ENCODE measurements at places on chromosomes 12 and 14. TPM values are rescaled to one million over a fixed set of nuclear protein-coding genes. Genes with fewer than 3 reads are reported as not detected.

GRCh38 chr14:90831821-90832220 is 15.6 kb upstream of the TTC7B start:
- H3K27me3 ChIP-seq = peaks cover 23% of the 10 kb centered on the region
- 0 out of 2 replicates have a peak, but pooled peaks cover 4% of the 10 kb centered on the region for H3K4me1 ChIP-seq
- H3K36me3 ChIP-seq = no peaks in the 10 kb centered on the region
- H3K27ac ChIP-seq = no peak overlapping the region
- no peak for DNase-seq

- H3K4me3 ChIP-seq = no peak overlapping the region
- no peak overlapping the region for H3K27ac ChIP-seq
- H3K27me3 ChIP-seq = no peaks in the 10 kb centered on the region
- H3K4me1 ChIP-seq = peaks cover 16% of the 10 kb centered on the region
- H3K36me3 ChIP-seq = peaks cover 17% of the 10 kb centered on the region
Observed at GRCh38 chr12:76860256-76860655, 18.6 kb downstream of the CSRP2 start.

DNA sequence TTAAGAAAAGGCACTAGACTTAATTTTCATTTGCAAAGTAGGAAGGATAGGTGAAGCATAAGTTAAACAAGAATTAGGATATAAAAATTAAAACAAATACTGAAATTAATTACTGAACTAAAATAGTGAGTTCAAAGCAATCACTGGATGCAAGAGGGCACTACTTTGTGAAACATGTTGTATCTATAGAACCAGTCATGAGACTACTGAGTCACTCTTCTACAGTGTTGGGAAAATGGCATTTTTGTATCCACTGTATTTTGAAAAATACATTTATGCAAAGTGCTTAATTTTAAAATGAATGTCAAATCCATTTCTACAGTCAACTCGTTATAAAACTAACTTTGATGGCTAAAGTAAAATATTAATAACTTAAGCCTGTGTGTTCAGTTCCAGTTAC is 47.9 kb downstream of the SEL1L start:
- H3K27me3 ChIP-seq = no peaks in the 10 kb centered on the region
- no peak for DNase-seq

DNA sequence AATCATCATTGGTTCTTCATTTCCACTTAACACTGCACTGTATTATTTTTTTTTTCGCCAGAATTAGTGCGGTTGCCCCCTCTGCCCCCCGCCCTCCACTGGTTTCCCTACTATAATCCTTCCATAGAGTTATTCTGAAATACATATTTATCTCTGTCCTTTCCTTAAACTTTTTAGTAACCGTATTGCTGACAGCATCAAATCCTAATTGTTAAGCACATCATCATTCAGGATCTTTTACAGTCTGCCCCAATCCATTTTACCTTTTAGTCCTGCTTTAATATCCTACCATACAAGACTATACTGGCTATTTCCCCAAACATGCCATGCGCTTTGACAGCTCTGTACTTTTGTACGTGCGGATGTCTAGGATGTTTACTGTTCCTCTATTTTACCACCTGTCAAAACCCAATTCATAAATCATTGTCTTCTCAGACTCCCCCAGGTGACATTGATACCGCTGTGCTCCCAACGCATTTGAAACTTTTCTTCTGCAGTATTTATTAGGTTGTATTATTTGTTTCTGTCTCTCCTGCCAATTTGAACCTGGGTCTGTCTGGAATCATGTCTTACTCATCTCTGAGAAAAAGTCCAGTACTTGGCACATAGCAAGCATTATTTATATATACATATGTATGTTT is 1.0 kb downstream of the FGFR1OP2 start:
- no peak overlapping the region for H3K27ac ChIP-seq
- no peaks in the 10 kb centered on the region for H3K27me3 ChIP-seq
- H3K4me1 ChIP-seq = peaks cover 27% of the 10 kb centered on the region
- DNase-seq = no peak

Gene SLC39A5
- 0.59 TPM for total RNA-seq

- H3K4me3 ChIP-seq = no peak overlapping the region
- no peaks in the 10 kb centered on the region for H3K27me3 ChIP-seq
- H3K27ac ChIP-seq = no peak overlapping the region
- no peaks in the 10 kb centered on the region for H3K36me3 ChIP-seq
- no peak for DNase-seq
Observed at GRCh38 chr12:102281231-102281630, 83.6 kb upstream of the PMCH start.

DNA sequence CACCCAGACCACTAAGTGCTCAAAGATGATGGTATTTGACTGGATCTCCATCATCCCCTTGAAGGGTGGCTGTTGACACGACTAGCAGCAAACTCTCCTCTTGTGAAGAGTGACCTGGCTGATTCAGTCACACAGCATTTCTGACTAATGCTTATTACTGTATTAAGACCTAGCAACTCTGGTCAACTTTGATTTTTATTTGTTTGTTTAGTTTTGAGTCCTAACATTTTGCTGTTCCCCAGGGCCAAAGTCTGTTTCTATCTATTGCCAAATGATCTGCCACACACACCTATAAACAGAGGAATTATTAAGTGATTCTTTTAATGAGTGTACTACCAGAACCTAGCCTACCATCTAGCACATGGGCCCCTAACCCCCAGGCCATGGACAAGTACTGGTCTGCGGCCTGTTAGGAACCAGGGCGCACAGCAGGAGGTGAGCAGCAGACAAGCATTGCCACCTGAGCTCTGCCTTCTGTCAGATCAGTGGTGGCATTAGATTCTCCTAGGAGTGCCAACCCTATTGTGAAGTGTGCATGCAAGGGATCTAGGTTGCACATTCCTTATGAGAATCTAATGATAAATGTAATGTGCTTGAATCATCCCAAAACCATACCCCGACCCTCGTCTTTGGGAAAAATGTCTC is 120.0 kb downstream of the RPS6KA5 start:
- H3K4me3 ChIP-seq = no peak overlapping the region
- H3K36me3 ChIP-seq = no peaks in the 10 kb centered on the region
- no peaks in the 10 kb centered on the region for H3K27me3 ChIP-seq

- peak; percentile 77 for DNase-seq
- no peaks in the 10 kb centered on the region for H3K27me3 ChIP-seq
- H3K27ac ChIP-seq = no peak overlapping the region
- H3K4me3 ChIP-seq = peak overlapping the region; percentile 89
- H3K36me3 ChIP-seq = peaks cover 26% of the 10 kb centered on the region
- H3K4me1 ChIP-seq = peaks cover 17% of the 10 kb centered on the region
Observed at GRCh38 chr12:56129206-56129941, 1.3 kb downstream of the ESYT1 start.

- no peaks in the 10 kb centered on the region for H3K36me3 ChIP-seq
Observed at GRCh38 chr14:34035177-34035933, 84.5 kb upstream of the EGLN3 start.

DNA sequence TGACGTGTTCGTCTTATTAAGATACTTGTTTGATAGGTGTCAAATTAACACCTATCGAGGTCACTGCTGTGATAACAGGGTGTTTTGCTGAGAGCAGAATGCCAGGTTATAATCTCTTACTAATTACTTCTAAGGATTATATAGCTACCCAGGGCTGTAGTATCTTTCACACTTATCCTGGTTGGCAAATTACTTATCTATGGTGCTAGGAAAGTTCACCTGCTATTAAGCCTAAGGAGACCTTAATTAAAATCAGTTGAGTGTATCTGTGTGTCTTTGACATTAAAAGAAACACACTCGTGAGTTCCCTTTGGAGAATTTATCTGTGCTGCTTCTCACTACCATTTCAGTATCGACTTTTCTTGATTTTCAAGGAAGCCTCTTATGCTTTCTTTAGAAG is 301.6 kb upstream of the SLC16A7 start:
- H3K27me3 ChIP-seq = no peaks in the 10 kb centered on the region
- no peaks in the 10 kb centered on the region for H3K4me1 ChIP-seq
- H3K4me3 ChIP-seq = no peak overlapping the region
- no peak overlapping the region for H3K27ac ChIP-seq
